ENCODE measurements at places on chromosomes 11 and 22. TPM values are rescaled to one million over a fixed set of nuclear protein-coding genes. Genes with fewer than 3 reads are reported as not detected.

Gene MLC1
- total RNA-seq: not detected

Gene GNAZ
- total RNA-seq: 1.3 TPM

Gene FGF3
- not detected for total RNA-seq

Gene FAT3
- 0.33 TPM for total RNA-seq

Gene PAMR1
- 1.6 TPM for total RNA-seq

Gene RASSF10
- 0.67 TPM for total RNA-seq

Gene WNT7B
- not detected for total RNA-seq

Gene PKDREJ
- total RNA-seq: not detected

Gene APOA4
- not detected for total RNA-seq

Gene APOBEC3B
- total RNA-seq: 2.9 TPM

Gene KLHL35
- total RNA-seq: 2.0 TPM

Gene GRM5
- total RNA-seq: 0.33 TPM

Gene RBFOX2
- total RNA-seq: 167 TPM

Gene SCGB1A1
- total RNA-seq: not detected

Gene PARVG
- total RNA-seq: under 0.01 TPM

Gene PEX26
- total RNA-seq: 34.3 TPM

Gene RCOR2
- 0.29 TPM for total RNA-seq

Gene ZNF280B
- total RNA-seq: 1.6 TPM

Gene DLG2
- 0.65 TPM for total RNA-seq

Gene CD3D
- not detected for total RNA-seq

Gene TNNT3
- not detected for total RNA-seq

Gene KRTAP5-10
- not detected for total RNA-seq

Gene XNDC1N
- total RNA-seq: 8.1 TPM

Gene CRYBB2
- not detected for total RNA-seq

Gene OR51S1
- not detected for total RNA-seq

Gene GLYATL2
- total RNA-seq: not detected

Gene VPREB1
- not detected for total RNA-seq

Gene BBOX1
- not detected for total RNA-seq

Gene RFPL2
- not detected for total RNA-seq

Gene RNF26
- total RNA-seq: 7.2 TPM

Gene FERMT3
- 47.7 TPM for total RNA-seq

Gene CLMP
- 1.6 TPM for total RNA-seq
